ENCODE measurements at places on chromosomes 13 and 19. TPM values are rescaled to one million over a fixed set of nuclear protein-coding genes. Genes with fewer than 3 reads are reported as not detected.

The KLK10 gene
- not detected for total RNA-seq

The GGN gene
- 0.80 TPM for total RNA-seq

The ONECUT3 gene
- not detected for total RNA-seq

The NPAS1 gene
- 1.0 TPM for total RNA-seq

The RTBDN gene
- total RNA-seq, result not detected

The ARHGAP35 gene
- 70.2 TPM for total RNA-seq

- no peak for DNase-seq
These were observed 48.4 kb downstream of the USPL1 start for GRCh38 chr13:30666113-30666512.

DNA sequence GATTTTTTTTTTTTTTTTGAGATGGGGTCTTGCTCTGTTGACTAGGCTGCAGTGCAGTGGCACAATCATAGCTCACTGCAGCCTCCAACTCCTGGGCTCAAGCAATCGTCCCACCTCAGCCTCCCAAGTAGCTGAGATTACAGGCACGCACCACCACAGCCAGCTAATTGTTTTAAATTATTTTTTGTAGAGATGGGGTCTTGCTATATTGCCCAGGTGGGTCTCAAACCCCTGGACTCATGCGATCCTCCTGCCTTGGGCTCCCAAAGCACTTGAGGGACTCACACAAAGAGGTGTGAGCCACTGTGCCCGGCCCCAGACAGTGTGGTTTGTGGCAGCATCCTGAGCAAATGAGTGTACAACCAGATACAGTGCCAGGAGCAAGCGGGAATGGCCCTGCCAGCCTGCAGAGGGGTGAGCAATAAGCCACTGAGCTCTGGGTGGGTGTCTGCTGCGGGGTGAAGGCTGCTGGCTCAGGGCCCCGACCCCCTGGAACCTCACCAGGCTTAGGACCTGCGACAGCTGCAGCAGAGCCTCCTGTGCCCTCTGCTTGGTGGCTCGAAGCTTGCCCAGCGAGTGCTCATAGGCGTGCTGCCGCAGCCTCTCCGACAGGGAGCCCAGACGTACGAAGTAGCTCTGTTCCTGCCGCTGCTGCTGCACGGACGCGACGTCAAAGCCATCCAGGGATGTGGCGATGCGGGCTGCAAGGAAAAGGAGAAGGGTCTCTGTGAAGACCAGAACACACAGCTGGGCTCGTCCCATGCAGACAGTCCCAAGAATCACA is 15.9 kb upstream of the TICAM1 start:
- DNase-seq, result no peak
